A549 treated with Hydrocortisone at 1 μM for 4 hours (cell line): ENCODE measurements at places on chromosomes 6 and 20. TPM values are rescaled to one million over a fixed set of nuclear protein-coding genes. Genes with fewer than 3 reads are reported as not detected.

Gene DBNDD2
- total RNA-seq: 22.6 to 30.1 TPM (median 25.2 TPM) in 5 replicates

Gene GSTA3
- not detected in 5 replicates for total RNA-seq

Gene TMEM242
- 5.6 to 7.6 TPM (median 6.8 TPM) in 5 replicates for total RNA-seq

Gene USP49
- total RNA-seq: 0.91 to 1.4 TPM (median 1.1 TPM) in 5 replicates

Gene TMEM200A
- total RNA-seq: 0.06 to 0.10 TPM (median 0.07 TPM) in 5 replicates

Gene IMPG1
- total RNA-seq: not detected in 5 replicates

Gene ZFP64
- 18.7 to 20.6 TPM (median 18.9 TPM) in 5 replicates for total RNA-seq
